T-helper 9 cell (primary cell): ENCODE measurements at places on chromosomes 1 and 21.
A peak's percentile ranks its signal among the peaks of the same experiment; 100 is the strongest.

DNA sequence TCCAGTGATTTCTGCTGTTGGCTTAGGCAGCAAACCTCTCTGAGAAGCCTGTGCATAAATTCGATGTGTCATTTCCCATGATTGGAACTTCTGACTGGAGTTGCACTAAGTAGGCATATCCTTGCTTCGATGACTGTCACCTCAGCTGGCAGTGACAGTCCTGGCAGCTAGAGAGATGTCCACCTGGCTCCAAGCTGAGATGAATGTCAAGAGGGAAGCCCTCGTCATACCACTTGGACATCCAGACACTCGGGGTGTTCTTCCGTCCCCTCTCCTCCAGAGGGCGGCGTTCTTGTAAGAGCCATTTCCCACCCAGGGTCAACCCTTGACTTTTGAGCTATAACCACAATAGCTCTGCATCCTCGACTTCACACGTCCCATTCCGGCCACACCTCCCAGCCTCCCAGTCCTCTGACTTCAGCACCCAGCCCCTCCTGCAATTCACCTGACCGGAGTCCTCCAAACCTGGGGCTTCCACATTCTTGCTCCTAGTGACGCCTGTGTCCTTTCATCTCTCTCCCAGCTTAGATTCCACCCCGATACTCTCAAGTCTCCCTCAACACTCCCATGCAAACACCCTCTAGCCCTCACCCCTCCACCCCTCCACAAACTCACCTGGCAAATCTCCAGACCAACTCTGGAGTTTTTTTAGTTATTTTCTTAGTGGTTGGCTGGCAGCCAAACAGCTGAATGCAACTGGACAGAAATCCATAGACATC is 17.3 kb downstream of the CA6 start:
- DNase-seq, result no peak

DNA sequence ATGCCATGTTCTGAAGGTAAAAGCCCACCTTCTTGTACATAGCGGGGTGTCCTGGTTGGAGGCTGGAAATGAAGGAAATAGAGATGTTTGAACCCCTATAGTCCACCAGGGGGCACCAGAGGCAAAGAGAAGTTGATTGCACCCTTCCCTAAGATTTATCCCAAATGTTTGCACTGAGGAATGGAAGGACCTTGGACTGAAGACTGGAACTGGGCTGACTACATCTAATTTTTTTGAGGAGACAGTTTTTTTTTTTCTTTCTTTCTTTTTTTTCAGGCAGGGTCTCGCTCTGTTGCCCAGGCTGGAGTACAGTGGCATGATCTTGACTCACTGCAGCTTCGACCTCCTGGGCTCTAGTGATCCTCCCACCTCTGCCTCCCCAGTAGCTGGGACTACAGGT is 55.3 kb upstream of the EIF4G3 start:
- DNase-seq, result peak; percentile 23

- DNase-seq, result no peak
Observed at GRCh38 chr1:85070972-85071492, 22.7 kb upstream of the MCOLN3 start.

GRCh38 chr1:8035289-8035688 is 9.2 kb upstream of the ERRFI1 start:
- DNase-seq, result no peak

- no peak for DNase-seq
Observed at GRCh38 chr1:209307846-209308245, 275.7 kb upstream of the CAMK1G start.

DNA sequence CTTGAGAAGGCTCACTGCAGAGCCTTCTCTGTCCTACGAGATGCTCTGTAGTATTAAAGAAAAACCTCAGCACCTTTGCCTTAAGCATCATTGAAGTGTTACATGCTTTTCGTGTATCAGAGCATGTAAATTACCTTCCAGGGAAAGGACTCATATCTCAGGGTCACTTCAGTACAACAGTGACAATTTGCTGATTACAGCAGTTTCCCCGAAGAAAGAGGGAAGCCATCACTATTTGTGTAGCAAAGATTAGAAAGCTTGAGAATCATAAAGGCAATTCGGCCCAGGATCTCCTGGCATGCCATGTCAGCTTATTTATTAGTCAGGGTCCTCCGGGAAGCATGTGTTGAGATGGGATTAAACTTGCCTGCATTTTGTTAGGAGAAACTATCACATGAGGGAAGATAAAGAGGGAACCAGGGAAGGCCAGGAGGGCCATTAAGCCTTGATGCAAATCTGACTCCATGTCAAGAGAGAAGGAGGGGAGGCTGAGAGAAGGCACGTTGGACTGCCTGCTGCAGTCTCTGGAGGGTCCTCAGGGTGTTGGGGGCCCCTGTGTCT is 55.2 kb upstream of the KCNJ6 start:
- DNase-seq, result no peak

DNA sequence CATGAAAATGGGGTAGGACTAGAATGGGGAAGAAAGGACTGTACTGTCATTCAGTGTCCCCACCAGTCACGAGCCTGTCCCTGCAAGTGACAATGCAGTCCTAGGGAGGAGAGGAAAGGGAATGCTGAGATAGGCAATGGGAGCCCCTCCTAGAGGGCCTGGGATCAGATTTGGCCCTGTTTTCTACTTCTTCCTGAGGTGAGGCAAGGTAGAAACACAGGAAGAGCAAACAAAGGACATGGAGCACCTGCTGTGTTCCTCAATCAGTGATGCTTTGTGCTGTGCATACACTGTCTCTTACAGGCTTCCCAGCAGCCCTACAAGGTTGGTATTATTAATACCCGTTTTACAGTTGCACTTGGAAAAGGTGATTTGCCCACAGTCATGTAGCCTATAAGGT is 6.1 kb downstream of the FABP3 start:
- no peak for DNase-seq

DNA sequence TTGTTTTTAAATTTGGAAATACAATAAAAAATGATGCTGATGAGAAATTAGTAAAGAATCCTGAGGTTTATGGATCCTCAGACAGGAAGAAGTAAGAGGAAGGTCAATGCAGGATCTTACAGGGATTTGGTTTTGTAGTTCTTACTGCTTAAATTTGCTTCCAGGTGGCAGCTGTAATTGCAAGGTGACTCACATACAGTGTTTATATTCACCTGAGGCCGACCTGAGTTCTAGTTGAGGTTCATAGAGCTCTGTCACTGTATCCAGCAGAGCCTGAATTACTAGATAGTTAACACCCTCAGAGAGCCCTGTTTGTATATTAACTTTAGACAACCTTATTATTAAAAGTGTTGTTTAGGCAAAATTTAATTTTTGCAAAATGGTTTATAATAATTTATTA is 1.4 kb upstream of the WDR26 start:
- no peak for DNase-seq

GRCh38 chr1:181134543-181135436 is 46.3 kb downstream of the IER5 start:
- no peak for DNase-seq
